ENCODE measurements at places on chromosomes 2 and 18. TPM values are rescaled to one million over a fixed set of nuclear protein-coding genes. Genes with fewer than 3 reads are reported as not detected.

Gene CPO
- 1.3 TPM for polyA plus RNA-seq

Gene AKAIN1
- polyA plus RNA-seq = not detected

Gene SCYGR4
- 0.10 TPM for polyA plus RNA-seq

Gene ANKRD29
- polyA plus RNA-seq = 0.96 TPM

Gene TFCP2L1
- polyA plus RNA-seq = 51.6 TPM

Gene EMILIN1
- polyA plus RNA-seq = 206 TPM

Gene ASB18
- not detected for polyA plus RNA-seq

Gene MAPK4
- polyA plus RNA-seq = 8.4 TPM

Gene SOWAHC
- 20.2 TPM for polyA plus RNA-seq

Gene STAT4
- polyA plus RNA-seq = 10.9 TPM

DNA sequence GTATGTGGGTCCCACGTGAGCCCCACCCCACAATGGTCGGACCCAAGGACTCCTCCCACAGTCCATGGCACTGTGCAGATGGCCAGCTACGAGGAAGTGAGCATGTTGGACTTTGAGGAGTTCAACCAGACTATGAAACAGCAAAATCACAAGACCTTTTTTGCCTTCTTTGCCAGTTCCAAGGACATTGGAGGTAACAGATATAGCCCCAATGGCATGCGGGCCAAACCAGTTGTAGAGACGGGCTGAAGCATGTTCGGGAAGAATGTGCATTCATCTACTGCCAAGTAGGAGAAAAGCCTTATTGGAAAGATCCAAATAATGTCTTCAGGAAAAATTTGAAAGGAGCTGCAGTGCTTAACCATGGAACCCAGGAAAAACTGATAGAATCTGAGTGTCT, 12.6 kb downstream of the DNER start:
- no peak for DNase-seq

GRCh38 chr2:134657650-134658250, 61.0 kb downstream of the TMEM163 start:
- no peak for DNase-seq

GRCh38 chr2:48016225-48017019, 110.1 kb upstream of the FBXO11 start:
- no peak for DNase-seq

DNA sequence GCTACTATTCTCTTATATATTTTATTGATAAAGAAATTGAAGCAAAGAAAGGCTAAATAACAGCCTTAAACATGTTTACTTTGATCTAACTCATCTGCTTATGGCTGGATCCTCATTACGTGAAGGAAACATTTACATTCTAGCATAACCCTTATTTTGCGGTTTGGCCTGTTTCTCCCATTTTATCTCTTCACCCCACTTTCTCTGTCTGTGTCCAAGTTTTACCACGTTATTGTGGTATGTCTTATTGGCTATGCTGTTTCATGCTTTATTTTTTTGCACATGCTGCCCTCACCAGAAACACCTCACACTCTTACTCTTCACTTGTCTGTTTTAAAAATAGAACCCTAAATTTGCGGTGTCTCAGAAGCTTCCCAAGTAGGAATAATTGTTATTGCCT, 78.5 kb downstream of the RPIA start:
- no peak for DNase-seq

- DNase-seq = no peak
Observed at GRCh38 chr2:218882461-218882816, 1.8 kb downstream of the WNT10A start.

DNA sequence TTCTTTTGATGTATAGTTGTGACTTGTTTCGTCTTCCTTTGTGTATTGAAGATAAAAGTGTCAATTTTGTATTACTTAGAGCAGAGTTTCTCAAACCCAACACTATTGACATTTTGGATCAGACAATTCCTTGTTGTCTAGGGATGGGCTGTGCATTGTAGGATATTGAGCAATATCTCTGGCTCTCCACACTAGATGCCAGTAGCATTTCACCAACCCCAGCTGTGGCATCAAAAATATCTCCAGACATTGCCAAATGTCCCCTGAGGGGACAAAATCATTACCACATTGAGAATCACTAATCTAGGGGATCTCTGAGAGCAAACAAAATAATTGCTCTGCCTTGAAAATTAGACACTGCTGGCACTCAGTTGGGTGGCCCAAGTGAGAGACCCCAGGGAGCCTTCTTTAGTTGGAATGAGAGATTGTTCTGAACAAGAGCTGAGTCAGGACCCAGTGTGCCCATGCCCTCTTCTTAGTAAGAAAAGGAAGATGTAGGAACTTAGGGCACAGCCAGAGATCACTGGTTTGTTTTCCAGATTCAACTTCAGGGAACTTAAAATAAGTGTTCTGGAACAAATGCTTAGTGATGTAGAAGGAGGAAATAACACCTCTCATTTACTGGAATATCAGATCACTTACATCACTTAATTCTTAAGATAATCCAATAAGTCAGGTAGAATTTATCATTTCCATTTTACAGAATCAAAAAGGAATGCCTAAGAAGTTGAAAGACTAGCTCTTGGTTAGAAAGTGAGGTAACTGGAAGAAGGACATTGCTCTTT, 466.6 kb upstream of the TNP1 start:
- no peak for DNase-seq

- DNase-seq = no peak
Observed at GRCh38 chr2:150939087-150939486, 322.6 kb downstream of the RBM43 start.

DNA sequence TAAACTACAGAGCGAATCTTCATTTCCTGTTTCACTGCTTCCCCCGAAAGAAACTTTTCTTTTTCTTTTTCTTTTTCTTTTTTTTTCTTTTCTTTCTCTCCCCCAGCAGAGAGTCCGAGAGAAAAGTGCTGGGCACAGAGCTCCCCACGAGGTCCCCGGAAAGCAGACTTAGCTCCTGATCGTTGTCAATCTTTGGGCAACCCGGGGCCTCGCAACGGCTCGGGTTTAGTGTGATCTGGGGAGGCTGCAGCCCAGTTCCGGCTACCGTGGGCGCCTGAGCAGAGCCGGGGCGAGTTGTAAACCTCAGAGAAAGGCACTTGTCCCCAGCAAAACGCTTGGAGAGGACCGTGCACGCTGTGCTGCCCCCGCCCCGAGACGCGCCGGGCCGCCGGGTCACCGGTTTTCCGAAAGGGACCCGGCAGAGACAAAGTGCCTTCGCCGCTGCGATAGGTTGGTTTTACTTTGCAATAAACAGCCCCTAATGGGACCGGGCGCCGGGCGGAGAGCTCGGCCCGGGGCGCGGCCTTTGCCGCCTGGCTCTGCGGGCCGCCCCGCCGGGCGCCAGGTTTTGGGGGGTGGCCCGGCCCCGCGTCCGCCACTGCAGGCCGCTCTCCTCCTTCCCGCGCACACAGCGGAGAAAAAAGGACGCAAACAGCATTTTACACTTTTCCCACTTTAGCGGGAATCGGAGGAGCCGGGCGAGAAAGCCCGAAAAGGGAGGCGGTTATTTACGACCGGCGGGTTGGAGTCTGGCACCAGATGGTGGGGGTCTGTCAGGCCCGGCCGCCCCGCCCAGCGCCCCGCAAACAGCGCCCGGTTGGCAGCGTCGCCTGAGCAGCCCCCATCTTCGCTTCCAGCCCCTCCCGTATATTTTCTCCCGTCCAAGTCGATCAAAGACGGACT, 136.0 kb downstream of the INSIG2 start:
- no peak for DNase-seq

DNA sequence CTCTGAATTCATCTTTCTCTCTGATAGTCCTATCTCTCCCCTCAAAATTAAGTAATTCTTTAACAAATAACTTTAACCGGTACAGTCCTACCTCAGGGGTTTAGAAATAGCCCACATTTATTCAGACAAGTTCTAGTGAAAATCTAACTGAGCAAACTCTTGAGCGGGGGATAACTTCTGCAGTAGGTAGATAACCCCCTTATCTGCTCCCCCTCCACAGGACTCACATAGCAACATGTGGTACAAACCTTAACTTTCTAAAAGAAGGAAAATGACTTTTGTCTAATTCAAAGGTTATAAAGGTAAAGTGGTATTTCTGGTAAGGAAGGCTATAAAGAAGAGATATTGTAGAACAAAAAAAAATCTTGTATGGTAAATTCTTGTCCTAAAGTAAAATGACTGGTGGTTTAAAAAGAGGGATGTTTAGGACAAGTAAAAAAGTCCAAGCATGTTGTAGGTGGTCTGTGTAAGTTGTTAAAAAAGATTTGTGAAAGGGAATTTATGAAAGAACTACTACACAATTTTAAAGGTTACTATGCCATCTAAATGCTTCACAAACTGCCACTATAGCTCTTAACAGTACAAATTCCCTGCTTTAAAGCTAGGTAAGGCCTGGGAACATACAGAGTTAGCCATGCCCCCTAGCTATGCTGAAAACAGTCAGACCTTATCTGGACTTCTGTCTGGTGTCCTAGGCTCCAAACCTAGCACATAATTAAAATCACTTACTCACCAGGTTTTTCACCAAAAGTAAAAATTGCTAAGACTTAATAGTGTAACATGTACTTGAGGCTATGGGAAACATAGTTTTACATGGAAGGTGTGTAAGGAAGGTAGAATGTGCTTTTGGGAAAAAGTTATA, 8.1 kb upstream of the RPIA start:
- no peak for DNase-seq

DNA sequence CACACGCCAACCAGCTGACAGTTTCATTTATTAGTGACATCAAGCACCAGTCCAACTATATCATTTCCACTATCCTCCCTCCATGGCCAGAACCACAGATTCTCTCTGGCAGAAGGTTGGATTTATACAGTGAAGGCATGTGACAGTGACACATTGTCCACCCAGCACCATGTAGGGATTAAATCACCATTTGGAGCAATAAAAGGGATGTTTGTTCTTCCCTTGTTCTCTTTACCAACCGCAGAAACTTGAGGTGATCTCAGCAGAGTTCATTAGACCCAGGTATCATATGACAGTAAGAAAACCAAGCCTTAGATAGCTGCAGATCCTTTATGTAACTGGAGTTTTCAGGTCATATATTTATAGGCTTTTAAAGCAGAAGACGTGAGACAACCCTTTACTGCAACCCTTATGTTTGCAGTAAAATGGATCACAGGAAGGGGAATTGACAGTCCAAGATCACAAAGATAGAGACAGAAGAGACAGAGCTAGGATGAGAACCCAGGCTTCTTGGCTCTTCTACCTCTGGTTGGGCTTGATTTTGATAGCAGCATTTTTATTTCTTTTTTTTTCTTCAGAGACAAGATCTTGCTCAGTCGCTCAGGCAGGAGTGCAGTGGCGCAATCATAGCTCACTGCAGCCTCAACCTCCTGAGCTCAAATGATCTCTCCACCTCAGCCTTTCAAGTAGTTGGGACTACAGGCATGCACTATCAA, 80.1 kb downstream of the XDH start:
- no peak for DNase-seq

Data from left renal pelvis (tissue), 4 donors.